ENCODE measurements at places on chromosomes 3 and 15. TPM values are rescaled to one million over a fixed set of nuclear protein-coding genes. Genes with fewer than 3 reads are reported as not detected.

DNA sequence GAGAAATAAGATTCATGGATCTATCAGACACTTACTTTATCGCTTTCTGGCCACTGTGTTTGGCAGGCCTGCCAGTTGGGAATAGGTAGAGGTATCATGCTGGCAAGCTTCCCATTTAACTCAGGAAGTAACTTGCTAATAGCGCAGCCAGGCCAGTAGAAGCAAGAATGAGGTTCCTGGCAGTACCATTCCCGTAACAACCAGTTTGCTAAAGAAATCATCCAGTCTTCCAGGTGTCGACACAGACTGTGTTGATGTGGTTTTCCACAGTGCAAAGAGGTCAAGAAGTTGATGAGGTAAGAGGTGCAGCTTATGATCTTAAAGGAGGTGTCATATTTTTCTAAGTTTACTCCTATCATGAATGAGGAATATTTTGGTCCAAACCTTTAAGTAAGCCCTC is 46.2 kb downstream of the DPH6 start:
- H3K4me1 ChIP-seq: no peaks in the 10 kb centered on the region
- no peaks in the 10 kb centered on the region for H3K27me3 ChIP-seq
- no peak overlapping the region for H3K4me3 ChIP-seq
- no peaks in the 10 kb centered on the region for H3K36me3 ChIP-seq
- H3K27ac ChIP-seq: no peak overlapping the region

Gene PLA2G4D
- total RNA-seq: 26.5 TPM

Gene LDHAL6B
- total RNA-seq: not detected

Gene PAK6
- 19.9 TPM for total RNA-seq

Gene CASR
- total RNA-seq: not detected

Gene DAPK2
- total RNA-seq: 50.3 TPM

Gene TMEM108
- 3.2 TPM for total RNA-seq

Gene MKRN3
- not detected for total RNA-seq

Gene SPATA12
- total RNA-seq: not detected

All from vagina (tissue), 2 donors.